ENCODE measurements at places on chromosomes 11 and 22.

DNA sequence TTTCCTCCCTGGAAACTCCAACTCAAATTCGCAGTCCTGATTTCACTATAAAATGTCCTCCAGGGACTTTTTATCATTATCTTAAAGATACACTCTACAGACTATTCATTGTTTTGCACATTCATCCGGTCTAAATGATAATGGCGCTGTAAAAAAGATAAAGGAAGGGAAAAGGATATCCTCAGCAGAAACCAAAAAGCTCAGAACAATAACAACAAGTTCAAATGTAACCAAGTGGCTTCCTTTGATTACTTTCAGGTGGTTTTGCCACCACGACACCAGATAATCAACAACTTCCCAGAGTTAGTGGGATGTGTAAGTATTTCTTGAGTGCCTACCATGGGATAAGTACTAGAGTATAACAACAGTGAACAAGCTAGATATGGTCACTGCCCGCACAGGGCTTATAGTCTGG lies 26.3 kb downstream of the PRCP start:
- DNase-seq, result no peak

GRCh38 chr22:20439928-20440575 lies 2.4 kb upstream of the SCARF2 start:
- no peak for DNase-seq

DNA sequence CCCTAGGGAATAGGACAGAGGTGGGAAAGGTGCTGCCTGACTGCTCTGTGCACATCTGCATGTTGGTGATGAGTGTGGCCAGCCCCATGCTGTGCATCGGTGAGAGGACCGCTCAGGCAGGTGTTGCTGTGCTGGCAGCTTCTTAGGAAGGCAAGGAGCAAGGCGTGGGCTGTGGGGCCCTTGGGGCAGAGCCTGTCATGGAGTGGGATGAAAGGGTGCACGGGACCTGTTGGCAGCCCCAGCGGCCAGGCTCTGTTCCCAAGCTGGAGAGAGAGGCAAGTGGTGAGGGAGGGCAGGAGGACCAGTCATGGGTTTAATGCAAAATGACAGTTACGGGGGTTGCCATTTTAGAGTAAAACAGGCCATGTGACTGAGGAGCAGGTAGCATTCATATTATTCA lies 78.3 kb downstream of the ZBTB16 start:
- no peak for DNase-seq

DNA sequence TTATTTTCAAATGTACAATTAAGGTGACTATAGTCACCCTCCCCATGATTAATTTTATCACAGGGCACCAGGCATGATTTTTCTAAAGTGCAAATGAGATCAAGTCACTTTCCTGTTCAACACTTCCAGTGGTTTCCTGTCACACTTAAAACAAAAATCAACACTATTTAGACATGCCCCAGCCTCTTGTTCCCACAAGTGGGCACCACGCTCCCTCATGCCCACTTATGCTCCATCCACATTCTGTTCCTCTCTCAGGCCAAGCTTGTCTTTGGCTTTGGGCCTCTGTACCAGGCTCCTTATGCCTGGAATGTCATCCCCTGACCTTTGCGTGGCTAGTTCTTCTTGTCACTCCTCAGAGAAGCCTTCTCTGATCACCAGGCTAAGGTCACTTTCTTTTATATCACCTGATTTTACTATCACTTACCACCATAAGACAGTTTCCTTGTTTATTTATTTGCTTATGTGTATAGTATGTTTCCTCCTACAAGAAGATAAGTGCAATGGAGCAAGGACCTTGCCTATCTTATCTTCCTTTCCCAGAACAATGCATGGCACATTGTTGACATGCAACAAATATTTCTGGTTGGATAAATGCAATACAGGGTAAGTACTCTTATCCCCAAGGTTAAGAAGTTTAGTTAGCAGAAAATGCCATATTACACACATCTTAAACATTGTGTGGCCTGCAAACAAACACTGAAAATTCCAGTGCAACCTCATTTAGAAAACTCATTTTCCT lies 50.9 kb upstream of the PANX1 start:
- DNase-seq, result peak; percentile 54
